ENCODE measurements at places on chromosomes 13 and 19.
A peak's percentile ranks its signal among the peaks of the same experiment; 100 is the strongest.

GRCh38 chr13:32829269-32829668 lies 187.0 kb upstream of the KL start:
- no peak for DNase-seq

GRCh38 chr19:19578252-19578651 lies 40.2 kb downstream of the CILP2 start:
- DNase-seq: no peak

DNA sequence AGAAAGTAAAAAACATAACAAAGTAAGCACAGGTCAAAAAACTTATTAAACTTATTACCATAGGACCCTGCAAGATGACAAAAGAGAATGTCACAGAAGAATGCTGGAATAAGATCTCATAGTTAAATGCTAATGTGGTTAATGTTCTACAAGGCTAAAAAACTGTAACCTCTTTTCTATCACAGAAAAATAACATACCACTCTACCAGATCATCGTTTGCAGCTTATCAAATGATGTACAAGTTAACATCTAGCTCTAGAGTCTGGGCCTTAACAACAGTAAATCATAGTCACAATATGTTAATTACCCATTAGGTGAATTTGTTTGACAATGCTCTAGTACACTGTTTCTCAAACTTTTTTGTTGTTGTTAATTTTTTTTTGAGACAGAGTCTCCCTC lies 53.0 kb downstream of the NUFIP1 start:
- DNase-seq: no peak

GRCh38 chr13:90070837-90071525 lies 1276.5 kb upstream of the MIR17HG start:
- DNase-seq: no peak

DNA sequence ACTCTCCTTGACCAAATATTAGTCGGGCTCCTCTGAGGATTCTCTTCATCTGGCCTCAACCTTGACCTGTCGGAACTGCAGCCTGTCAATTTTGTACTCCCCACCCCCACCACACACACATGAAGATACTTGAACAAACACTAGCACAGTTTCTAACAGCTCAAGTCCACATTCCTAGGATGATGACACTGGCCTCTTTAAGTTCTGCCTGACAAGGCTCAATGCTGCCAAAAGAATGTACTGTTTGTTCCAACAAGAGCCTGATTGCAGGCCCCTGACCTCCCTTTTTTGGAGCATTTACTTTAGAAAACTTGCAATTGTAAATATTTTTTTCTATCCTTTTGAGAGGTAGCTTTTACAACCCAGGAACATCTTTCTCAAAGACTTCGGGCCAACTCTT lies 169.2 kb upstream of the IRS2 start:
- no peak for DNase-seq

DNA sequence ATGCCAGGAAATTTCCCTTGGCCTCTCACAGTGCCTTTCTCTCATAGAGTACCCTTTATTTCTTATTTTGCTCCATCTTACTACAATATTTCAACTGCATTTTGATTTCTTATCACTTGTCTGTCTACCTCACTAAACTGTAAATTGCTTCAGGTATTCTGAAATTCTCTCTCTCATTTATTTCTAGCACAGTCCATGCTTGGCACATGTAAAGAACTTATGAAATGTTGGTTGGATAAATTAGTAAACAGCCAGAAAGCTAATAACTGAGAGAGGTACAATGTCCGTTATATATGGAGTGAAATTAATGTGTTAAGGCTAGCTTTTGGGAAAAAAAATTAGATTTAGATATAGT lies 138.3 kb upstream of the RFC3 start:
- DNase-seq: no peak

GRCh38 chr19:46406976-46407375 lies 6.4 kb downstream of the CCDC8 start:
- DNase-seq: no peak

DNA sequence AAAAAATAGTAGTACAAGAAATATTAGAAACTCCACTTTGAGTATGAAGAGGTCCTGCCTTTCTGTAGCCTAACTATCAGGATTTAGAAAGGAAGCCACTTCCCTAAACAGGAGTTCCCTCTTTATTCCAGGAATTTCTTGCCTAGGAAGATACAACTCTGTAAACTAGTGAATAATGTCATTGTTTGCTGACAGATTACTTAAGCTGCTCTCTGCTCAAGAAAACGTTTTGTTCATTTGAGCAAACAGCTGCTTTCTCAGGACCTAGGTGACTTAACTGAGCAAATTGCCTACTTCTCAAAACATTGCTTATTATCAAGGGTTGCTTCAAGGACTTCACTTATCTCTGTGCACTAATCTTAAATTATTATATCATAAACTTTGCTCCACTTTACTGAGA lies 1419.4 kb upstream of the SLC10A2 start:
- no peak for DNase-seq

- DNase-seq: no peak
These were observed 88.8 kb downstream of the LMO7 start for GRCh38 chr13:75724752-75725517.

- no peak for DNase-seq
These were observed 53.2 kb downstream of the CRTC1 start for GRCh38 chr19:18736415-18737336.

- DNase-seq: peak; percentile 88
These were observed 12.0 kb downstream of the WDR88 start for GRCh38 chr19:33143897-33144405.

GRCh38 chr13:47511647-47512046 lies 489.4 kb downstream of the SUCLA2 start:
- DNase-seq: no peak

GRCh38 chr13:26060357-26060756 lies 8.5 kb upstream of the SHISA2 start:
- DNase-seq: no peak

DNA sequence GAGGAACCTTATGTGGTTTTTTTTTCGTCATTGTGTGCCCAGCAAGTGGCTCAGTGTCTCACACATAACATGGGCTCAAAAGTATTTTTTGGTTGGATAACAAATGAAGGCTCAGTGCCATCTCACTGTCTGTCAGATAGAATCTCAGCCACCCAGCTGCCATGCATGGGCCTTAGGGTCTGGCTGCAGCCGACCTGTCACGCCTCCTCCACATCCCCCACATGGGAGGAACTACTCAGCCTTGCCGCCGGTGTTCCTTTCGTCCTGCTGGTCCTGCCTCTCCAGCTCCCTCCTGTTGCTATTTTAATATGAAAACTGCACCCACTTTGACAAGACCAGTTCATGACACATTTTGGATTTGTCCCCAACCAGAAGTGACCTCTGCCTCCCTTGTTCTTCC lies 121.2 kb downstream of the SHISA2 start:
- DNase-seq: no peak

GRCh38 chr13:27138457-27139093 lies 33.0 kb downstream of the USP12 start:
- DNase-seq: no peak

DNA sequence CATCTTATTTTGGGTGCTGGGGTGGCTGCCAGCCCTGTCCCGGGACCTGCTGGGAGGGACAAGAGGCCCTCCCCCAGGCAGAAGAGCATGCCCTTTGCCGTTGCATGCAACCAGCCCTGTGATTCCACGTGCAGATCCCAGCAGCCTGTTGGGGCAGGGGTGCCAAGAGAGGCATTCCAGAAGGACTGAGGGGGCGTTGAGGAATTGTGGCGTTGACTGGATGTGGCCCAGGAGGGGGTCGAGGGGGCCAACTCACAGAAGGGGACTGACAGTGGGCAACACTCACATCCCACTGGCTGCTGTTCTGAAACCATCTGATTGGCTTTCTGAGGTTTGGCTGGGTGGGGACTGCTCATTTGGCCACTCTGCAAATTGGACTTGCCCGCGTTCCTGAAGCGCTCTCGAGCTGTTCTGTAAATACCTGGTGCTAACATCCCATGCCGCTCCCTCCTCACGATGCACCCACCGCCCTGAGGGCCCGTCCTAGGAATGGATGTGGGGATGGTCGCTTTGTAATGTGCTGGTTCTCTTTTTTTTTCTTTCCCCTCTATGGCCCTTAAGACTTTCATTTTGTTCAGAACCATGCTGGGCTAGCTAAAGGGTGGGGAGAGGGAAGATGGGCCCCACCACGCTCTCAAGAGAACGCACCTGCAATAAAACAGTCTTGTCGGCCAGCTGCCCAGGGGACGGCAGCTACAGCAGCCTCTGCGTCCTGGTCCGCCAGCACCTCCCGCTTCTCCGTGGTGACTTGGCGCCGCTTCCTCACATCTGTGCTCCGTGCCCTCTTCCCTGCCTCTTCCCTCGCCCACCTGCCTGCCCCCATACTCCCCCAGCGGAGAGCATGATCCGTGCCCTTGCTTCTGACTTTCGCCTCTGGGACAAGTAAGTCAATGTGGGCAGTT lies 8.6 kb downstream of the CALM3 start:
- DNase-seq: peak; percentile 17

GRCh38 chr13:108813587-108814170 lies 184.3 kb downstream of the MYO16 start:
- no peak for DNase-seq

- DNase-seq: no peak
These were observed 860.6 kb downstream of the GPC5 start for GRCh38 chr13:92259046-92259445.

GRCh38 chr19:16376649-16377048 lies 52.0 kb downstream of the KLF2 start:
- no peak for DNase-seq

- DNase-seq: no peak
These were observed 51.9 kb downstream of the GARRE1 start for GRCh38 chr19:34306213-34306661.

- DNase-seq: no peak
These were observed 109.8 kb downstream of the KL start for GRCh38 chr13:33125821-33126570.

- DNase-seq: no peak
These were observed 14.5 kb downstream of the NLRP12 start for GRCh38 chr19:53809518-53810186.

DNA sequence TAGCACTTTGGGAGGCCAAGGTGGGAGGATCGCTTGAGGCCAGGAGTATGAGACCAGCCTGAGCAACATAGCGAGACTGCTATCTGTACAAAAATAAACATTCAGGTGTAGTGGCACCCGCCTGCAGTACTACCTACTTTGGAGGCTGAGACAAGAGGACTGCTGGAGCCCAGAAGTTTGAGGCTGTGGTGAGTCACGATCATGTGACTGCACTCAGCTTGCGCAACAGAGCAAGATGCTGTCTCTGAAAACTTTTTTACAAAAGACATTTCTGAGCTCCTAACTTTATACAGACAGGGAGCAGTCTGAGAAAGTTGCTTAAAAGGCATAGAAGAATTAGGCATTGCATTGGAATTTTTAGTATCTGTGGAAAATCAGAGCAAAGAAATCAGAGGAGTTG lies 10.4 kb upstream of the TBC1D4 start:
- DNase-seq: no peak

DNA sequence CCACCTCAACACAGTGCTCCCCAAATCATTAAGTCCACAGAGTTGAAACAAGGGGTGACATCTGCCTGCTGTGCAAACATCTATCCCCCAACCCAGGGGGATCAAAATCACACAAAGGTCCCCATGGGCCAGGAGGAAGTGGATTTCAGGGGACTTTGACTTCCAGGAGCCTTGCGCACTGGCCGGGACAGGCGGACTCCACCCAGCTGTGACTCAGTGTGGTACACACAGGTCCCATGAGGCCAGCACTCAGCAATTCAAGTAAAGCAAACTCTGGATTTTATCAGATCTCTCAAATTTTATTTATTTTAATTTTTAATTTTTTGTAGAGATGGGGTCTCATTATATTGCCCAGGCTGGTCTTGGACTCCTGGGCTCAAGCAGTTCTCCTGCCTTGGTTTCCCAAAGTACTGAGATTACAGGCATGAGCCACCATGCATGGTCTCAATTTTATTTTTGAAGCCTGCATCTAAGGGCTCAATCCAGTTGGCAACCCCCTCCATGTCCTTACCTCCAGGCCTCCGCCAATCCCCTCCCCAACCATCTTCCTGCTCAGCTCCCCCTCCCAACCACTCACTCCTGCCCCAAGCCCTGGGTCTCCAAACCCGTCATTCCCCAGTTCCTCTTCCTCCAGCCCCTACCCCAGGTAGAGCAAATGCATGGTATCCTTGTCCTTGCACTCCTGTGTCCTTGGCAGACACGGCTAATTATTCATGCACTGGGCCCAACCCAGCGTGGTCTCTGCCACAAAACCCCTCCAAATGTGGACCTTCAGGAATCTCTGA lies 18.2 kb downstream of the ARHGAP33 start:
- no peak for DNase-seq

GRCh38 chr19:41853344-41853743 lies 6.7 kb upstream of the RPS19 start:
- no peak for DNase-seq

DNA sequence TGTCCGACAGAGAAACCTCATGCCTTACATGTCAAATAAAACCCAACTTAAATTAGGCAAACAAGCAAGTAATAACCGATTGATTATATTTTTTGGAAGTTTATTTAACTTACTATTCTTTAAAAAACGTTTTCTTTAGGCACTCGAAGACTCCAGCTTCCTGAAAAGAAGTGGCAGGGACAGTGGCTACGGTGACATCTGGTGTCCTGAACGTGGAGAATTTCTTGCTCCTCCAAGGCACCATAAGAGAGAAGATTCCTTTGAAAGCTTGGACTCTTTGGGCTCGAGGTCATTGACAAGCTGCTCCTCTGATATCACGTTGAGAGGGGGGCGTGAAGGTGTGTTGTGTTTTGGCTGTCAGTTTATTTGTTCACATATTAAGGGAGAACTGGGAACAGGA lies 164.4 kb downstream of the LMO7 start:
- DNase-seq: no peak

GRCh38 chr13:35712907-35713761 lies 236.6 kb upstream of the MAB21L1 start:
- no peak for DNase-seq

DNA sequence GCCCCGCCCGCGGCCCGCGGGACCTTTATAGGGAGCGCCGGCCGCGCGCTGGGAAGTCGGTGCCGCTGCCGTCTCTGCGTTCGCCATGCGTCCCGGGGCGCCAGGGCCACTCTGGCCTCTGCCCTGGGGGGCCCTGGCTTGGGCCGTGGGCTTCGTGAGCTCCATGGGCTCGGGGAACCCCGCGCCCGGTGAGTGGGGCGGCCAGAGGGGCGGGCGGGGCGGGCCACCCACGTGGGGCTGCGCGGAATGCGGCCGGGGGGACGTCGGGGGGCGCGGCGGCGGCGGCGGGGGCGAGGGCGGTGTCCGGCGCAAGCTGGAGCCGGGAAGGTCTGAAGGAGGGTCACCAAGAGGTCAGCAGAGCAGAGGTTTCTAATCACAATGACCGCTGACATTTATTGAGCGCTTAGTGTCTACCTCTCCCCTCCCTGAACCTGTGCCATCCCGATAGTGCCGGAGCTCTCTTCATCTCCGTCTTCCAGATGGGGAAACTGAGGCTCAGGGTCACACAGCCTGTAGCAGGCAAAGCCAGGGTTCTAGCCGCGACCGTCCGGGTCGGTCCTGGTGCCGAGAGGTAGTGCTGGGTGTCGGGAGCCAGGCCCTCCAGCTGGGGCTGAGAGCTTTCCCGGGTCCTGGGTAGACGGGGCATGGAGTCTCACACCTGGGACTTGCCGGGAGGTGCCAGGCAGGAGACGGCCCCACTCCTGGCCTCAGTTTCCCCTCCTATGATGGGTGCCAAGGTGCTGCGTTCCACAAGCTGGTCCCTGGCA lies at the start of gene FSTL3:
Gene FSTL3 (plus strand): TSS at position 54 of the 767 bp plus-strand sequence. CDS start 32 bp downstream, at position 86.
- no peak for DNase-seq

GRCh38 chr13:106344342-106344741 lies 191.1 kb downstream of the EFNB2 start:
- DNase-seq: no peak

- peak; percentile 87 for DNase-seq
These were observed 6.0 kb upstream of the PRR19 start for GRCh38 chr19:42295831-42296525.
